ENCODE measurements at places on chromosomes 7 and 10.

- DNase-seq, result no peak
Observed at GRCh38 chr7:128380483-128381106, 19.1 kb upstream of the PRRT4 start.

- peak; percentile 41 for DNase-seq
Observed at GRCh38 chr7:1961701-1962276, 271.0 kb downstream of the MAD1L1 start.

GRCh38 chr10:110426294-110427181 is 71.2 kb upstream of the DUSP5 start:
- peak; percentile 83 for DNase-seq

- DNase-seq, result no peak
Observed at GRCh38 chr10:30103595-30104320, 44.4 kb upstream of the JCAD start.

DNA sequence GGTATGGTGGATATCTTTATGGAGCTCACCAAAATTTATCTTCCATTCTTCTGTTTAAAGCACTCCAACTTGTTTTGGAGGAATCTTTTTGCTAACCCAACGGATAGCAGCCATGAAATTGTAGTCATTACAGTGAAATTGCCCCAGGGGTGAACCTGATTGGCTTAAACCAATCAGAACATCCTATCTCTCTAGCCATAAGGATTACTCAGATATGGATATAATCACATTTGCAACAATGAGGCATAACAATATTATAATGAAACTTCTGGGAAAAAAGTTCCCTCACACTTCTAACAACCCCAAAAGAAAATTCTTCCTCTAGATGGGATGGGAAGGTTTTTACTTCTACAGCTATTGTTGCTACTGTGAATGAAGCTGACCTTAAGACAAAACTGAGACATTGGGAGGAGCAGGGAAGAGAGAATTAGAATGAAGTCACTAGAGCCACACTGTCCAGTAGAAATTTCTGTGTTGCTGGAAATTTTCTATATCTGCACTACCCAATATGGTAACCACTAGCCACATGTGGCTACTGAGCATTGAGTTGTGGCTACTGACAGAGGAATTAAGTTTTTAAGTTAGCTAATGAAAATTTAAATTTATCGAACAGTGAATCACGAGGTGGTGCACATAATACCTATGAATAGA is 50.4 kb upstream of the ARHGAP21 start:
- no peak for DNase-seq

GRCh38 chr10:69628891-69629290 is 1.2 kb upstream of the FAM241B start:
- no peak for DNase-seq

GRCh38 chr10:95798096-95798855 is 42.3 kb downstream of the ENTPD1 start:
- peak; percentile 4 for DNase-seq

Data from hepatic stellate cell (primary cell).